Upper lobe of left lung (tissue), 6 donors: ENCODE measurements at places on chromosomes 2 and 18. TPM values are rescaled to one million over a fixed set of nuclear protein-coding genes. Genes with fewer than 3 reads are reported as not detected.

DNA sequence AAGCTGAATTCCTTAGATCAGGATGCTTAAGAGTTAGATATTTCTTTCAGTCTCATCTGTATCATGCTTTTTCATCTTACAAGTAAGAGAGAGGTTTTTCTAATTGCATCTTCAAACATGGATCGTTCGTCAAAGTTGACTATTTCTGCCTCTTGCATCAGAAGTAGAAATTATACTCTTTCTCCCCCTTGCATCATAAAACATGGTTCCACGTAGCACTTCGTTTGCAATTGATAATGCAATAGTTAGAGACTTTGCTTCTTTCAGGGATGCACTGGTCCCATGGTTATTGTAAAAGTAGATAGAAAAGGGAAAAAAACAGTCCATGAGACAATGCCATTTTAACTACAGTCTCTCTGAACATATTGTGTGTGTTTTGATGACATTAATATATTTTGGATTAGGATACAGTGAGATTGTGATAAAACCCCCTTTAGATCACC is 75.1 kb upstream of the PARD3B start:
- DNase-seq: no peak

DNA sequence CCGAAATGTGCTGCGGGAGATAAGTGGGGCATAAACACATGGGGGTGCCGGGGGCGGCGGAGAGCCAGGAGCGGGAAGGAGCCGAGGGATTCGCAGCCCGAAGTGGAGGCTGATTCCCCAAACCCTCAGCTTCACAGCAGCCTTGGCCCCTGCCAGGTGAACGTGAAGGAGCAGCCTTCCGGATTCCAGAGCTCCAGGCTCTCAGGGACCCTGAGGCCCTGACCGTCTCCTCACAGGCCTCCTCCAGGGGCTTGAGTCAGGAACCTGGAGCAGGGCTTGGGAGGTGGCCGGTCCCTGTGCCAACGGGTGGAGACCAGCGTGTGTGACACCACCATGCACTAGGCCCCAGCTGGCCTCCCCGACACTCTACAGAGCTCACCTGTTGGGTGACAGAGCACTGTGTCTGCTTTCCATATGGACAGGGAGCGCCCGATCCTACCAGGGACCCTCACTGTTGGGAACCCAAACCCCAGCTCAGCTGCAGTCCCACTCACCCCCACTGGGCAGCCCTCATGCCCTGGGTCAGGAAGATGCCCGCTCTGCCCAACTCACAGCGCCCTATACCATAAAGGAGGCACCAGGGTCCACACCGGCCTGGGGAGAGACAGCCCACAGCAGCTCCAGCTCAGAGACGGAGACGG is 117.6 kb upstream of the OTOS start:
- no peak for DNase-seq

DNA sequence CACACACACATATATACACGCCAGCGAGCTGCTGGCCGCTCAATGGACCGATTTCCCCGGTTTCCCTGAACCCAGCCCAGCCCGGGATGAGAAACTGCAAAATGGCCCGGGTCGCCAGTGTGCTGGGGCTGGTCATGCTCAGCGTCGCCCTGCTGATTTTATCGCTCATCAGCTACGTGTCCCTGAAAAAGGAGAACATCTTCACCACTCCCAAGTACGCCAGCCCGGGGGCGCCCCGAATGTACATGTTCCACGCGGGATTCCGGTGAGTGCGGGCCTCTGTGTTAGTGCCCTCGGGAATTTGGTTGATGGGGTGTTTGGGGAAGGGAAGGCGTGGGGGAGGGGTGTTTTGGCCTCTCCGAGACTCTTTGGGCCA is 392 bp downstream of the ST8SIA3 start:
- DNase-seq: no peak

- DNase-seq: no peak
Observed at GRCh38 chr2:133458280-133458679, 110.0 kb downstream of the NCKAP5 start.

The SOCS6 gene
- 29.2 TPM for total RNA-seq
